ENCODE measurements at places on chromosomes 7 and 10. TPM values are rescaled to one million over a fixed set of nuclear protein-coding genes. Genes with fewer than 3 reads are reported as not detected.

DNA sequence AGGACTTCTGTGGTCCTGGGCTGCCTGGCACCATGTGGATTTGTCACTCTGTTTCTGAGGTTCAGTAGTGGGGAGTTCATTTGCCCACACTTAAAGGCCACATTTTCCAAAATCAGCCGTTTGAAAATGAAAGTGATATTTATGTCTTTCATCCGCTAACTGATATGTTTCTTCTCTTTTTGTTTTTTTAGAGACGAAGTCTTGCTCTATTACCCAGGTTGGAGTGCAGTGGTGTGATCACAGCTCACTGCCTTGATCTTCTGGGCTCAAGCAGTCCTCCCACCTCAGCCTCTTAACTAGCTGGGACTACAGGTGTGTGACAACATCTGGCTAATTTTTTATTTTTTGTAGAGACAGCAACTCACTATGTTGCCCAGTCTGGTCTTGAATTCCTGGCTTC, 58.6 kb downstream of the EBLN1 start:
- no peak for DNase-seq
- H3K27ac ChIP-seq, result no peak overlapping the region
- H3K4me3 ChIP-seq, result no peak overlapping the region
- H3K4me1 ChIP-seq, result no peaks in the 10 kb centered on the region
- no peaks in the 10 kb centered on the region for H3K27me3 ChIP-seq

- no peaks in the 10 kb centered on the region for H3K27me3 ChIP-seq
- H3K4me1 ChIP-seq, result no peaks in the 10 kb centered on the region
- no peak overlapping the region for H3K4me3 ChIP-seq
- no peak overlapping the region for H3K27ac ChIP-seq
- DNase-seq, result no peak
- H3K36me3 ChIP-seq, result no peaks in the 10 kb centered on the region
Measured at GRCh38 chr10:97590082-97590747, 694 bp downstream of the C10orf62 start.

- no peaks in the 10 kb centered on the region for H3K4me1 ChIP-seq
- H3K4me3 ChIP-seq, result no peak overlapping the region
- H3K36me3 ChIP-seq, result no peaks in the 10 kb centered on the region
- no peak overlapping the region for H3K27ac ChIP-seq
- no peak for DNase-seq
Measured at GRCh38 chr7:46385662-46386309, 464.7 kb upstream of the IGFBP3 start.

DNA sequence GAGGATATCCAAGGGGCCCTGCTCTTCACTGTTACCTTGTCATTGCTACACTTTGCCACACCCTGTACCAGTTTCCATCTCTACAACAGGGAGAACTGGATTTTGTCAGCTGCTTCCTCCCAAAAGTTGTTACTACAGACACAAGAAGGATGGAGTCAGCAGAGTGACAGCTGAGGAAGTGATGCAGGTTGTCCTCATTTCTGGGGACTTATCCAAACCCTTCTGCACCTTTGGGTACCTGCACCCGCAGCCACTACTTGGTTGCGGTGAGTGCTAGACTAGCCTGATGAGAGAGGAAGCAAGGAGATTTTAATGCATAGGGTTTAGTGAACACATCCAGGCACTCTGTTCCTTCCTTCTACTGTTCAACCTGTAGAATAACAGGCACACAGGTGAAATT, 281.0 kb downstream of the RPS24 start:
- no peak overlapping the region for H3K27ac ChIP-seq
- H3K4me1 ChIP-seq, result no peaks in the 10 kb centered on the region
- H3K4me3 ChIP-seq, result no peak overlapping the region
- H3K27me3 ChIP-seq, result no peaks in the 10 kb centered on the region

- peaks cover 7% of the 10 kb centered on the region for H3K4me1 ChIP-seq
- H3K27ac ChIP-seq, result peak overlapping the region; percentile 54
- no peak overlapping the region for H3K4me3 ChIP-seq
- H3K36me3 ChIP-seq, result no peaks in the 10 kb centered on the region
Measured at GRCh38 chr7:92809760-92810573, 26.4 kb downstream of the CDK6 start.

Gene ATG9B
- total RNA-seq, result 0.66 TPM

Gene MYO1G
- 3.6 TPM for total RNA-seq

DNA sequence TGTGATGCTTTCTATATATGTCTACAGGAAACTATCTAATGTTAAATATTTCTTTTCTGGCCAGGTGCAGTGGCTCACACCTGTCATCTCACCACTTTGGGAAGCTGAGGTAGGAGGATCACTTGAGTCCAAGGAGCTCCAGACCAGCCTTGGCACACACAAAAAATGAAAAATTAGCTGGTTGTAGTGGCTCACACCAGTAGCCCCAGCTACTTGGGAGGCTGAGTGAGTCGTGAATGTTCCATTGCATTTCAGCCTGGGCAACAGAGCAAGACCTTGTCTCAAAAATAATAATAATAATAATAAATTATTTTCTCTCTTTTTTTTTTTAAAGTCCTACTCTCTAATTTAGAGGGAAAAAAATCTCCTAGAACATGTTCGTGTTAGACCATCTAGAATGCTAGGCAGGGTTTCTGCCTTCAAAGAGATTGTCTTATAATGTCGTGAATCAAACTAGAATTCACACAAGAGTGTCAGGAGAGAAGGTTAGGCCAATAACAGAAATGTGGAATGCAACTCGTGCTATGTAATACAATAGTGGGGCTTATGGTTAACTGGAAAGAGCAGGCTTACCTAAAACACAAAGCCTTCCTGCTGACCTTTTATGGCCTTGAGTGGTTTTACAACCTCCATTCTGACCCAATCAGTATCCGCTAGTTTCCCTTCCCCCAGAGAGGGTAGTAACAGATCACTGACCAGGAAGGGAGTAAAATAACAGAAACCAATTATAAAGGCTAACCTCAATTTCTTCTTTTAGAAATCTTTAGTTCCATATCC, 46.3 kb downstream of the MYOF start:
- H3K4me1 ChIP-seq, result no peaks in the 10 kb centered on the region
- H3K27ac ChIP-seq, result peak overlapping the region; percentile 85
- H3K27me3 ChIP-seq, result no peaks in the 10 kb centered on the region
- DNase-seq, result no peak
- no peak overlapping the region for H3K4me3 ChIP-seq
- no peaks in the 10 kb centered on the region for H3K36me3 ChIP-seq

DNA sequence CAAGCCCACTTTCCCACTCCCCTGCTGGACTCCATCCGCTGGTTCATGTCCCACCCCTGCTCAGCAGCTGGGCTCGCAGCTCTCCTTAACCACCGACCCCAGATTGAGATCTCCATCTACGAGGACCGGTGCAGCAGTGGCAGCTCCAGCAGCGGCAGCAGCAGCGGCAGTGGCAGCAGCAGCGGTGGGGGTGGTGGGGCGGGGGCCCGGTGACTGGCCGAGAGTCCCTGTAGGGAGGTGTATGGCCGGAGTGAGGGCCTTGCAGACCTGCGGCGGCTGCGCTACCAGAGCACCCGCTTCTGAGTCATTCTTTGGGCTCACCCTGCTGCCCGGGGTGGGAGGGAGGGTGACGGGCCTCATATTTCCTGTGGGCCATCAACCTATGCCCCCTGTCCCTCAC, 15.8 kb downstream of the GOLGA7B start:
- no peaks in the 10 kb centered on the region for H3K4me1 ChIP-seq
- no peaks in the 10 kb centered on the region for H3K36me3 ChIP-seq
- no peak for DNase-seq
- H3K27ac ChIP-seq, result no peak overlapping the region

DNA sequence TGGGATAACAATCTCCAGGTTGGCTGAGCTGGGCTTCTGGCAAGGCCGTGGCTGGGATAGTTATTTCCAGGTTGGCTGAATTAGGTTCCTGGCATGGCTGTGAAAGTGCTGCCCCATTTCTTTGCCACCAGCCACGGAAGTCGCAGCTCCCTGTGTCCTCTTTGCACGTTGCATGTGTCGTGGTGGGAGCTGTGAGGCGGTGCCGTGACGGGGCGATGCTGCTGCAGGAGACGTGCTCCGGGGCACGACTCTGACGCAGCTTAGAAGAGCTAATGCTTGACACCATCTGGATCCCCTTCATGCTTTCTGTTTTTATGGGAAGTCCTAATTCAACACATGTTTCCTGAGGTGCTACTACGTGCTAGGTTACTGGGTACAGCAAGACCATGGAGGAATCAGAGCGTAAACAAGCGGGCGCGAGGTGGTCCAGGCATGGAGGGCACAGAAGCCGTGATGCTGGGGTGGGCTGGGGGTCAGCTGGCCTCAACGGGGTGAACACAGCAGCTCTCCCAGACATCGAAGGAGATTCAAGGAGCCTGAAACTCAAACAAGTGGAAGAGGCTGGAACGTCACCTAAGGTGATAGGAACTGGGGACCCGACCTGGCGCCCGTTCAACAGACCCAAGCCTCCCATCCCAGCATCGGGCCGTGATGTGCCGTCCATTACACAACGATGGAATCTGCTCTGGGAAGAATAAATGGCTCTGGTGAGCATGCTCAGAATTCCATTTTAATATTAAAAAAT, 407.1 kb downstream of the DNAJB6 start:
- no peak for DNase-seq
- H3K4me3 ChIP-seq, result no peak overlapping the region
- H3K4me1 ChIP-seq, result no peaks in the 10 kb centered on the region
- no peaks in the 10 kb centered on the region for H3K27me3 ChIP-seq
- no peak overlapping the region for H3K27ac ChIP-seq

DNA sequence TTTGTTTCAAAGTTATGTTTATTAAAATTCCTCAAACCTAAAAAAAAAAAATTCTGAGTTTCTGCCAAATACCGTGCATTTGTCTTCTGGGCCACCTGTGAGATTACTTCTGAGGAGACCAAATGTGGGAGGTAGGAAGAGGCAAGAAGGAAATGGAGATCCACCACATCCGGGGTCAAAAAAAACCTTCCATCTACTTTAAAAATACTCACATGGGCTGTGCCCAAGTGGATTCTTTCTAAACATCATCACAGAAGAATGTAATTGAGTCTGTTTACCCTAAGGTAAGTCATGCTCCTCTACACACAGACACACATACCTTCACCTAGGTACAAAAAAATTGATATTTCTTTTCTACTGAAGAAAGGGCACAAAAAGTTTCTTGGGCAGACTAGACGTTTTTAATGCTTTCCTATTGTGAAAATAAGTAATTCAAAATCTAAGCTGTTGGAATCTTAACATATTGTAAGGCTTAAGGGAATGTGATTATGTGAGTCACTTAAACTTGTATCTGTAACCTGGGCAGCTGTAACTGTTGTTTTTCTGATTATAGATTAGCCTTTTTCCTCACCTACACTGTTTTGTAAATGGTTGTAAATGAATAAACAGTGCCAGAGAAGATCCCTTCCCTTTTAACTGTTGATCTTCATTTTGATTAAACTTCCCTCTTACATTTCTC, 19.1 kb upstream of the SPOCK2 start:
- H3K27me3 ChIP-seq, result no peaks in the 10 kb centered on the region
- DNase-seq, result no peak
- no peaks in the 10 kb centered on the region for H3K36me3 ChIP-seq
- H3K4me1 ChIP-seq, result no peaks in the 10 kb centered on the region
- no peak overlapping the region for H3K4me3 ChIP-seq

- H3K27ac ChIP-seq, result no peak overlapping the region
- H3K4me1 ChIP-seq, result no peaks in the 10 kb centered on the region
- DNase-seq, result no peak
- H3K27me3 ChIP-seq, result no peaks in the 10 kb centered on the region
- no peaks in the 10 kb centered on the region for H3K36me3 ChIP-seq
Measured at GRCh38 chr7:92968502-92968901, 132.1 kb upstream of the CDK6 start.

DNA sequence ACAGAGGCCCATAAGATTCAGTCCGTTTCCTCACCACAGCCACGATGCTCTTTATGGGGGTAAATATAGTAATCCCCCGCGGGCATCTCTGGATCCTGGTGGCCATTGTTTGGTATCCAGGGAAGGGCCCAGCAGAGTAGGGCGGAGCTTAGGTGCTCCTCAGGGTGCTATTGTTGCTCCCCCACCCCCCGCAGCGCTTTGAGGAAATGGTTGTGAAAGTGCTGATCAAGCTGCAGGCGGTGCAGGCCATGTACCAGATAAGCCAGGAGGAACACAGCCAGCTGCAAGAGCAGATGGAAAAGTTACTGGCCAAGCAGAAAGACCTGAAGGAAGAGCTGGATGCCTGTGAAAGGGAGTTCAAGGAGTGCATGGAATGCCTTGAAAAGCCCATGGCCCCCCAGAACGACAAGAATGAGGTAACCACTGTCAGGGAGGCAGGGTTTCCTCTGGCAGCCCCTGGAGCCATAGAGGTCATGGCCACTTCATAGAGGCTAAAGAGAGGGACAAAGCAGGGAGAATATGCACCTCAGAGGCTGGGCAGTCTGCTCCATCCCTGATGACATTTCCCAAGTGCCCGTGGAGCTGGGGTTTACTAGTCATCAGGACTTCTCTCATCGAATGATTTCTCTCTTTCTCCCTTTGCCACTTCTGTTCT, 17.6 kb upstream of the FLNC start:
- no peak overlapping the region for H3K4me3 ChIP-seq
- H3K36me3 ChIP-seq, result no peaks in the 10 kb centered on the region
- no peaks in the 10 kb centered on the region for H3K27me3 ChIP-seq
- H3K4me1 ChIP-seq, result no peaks in the 10 kb centered on the region
- no peak overlapping the region for H3K27ac ChIP-seq
- no peak for DNase-seq

- DNase-seq, result no peak
- no peaks in the 10 kb centered on the region for H3K36me3 ChIP-seq
- H3K4me3 ChIP-seq, result no peak overlapping the region
Measured at GRCh38 chr10:126063353-126063791, 167.0 kb downstream of the FANK1 start.

- no peaks in the 10 kb centered on the region for H3K27me3 ChIP-seq
- H3K36me3 ChIP-seq, result no peaks in the 10 kb centered on the region
- DNase-seq, result no peak
- no peak overlapping the region for H3K27ac ChIP-seq
Measured at GRCh38 chr10:75291805-75292204, 56.0 kb upstream of the COMTD1 start.

GRCh38 chr10:128854963-128855362, 612.1 kb upstream of the MGMT start:
- H3K4me1 ChIP-seq, result no peaks in the 10 kb centered on the region
- peak; percentile 75 for DNase-seq
- H3K4me3 ChIP-seq, result no peak overlapping the region
- no peaks in the 10 kb centered on the region for H3K36me3 ChIP-seq

Gene CHST3
- total RNA-seq, result 3.4 TPM

DNA sequence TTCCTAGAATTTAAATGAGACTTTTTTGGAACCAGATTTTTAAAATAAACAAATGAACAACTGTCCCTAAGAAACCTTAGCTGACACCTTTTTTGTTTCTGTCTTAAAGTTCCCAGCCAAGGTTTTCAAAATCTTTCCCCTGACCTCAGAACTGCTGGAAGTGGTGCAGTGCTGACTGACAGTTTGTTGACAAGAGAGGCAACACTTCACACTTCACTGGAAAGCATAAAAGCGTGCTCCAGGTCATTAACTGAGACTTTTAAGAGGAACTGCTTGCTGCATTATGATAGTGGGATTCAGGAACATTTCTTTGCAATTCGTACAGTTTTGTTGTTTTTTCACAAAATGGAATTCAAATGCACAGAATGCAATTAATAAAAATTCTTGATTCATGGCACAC, 36.2 kb downstream of the SYPL1 start:
- H3K4me1 ChIP-seq, result peaks cover 15% of the 10 kb centered on the region
- H3K36me3 ChIP-seq, result no peaks in the 10 kb centered on the region
- no peaks in the 10 kb centered on the region for H3K27me3 ChIP-seq
- DNase-seq, result no peak
- no peak overlapping the region for H3K27ac ChIP-seq

GRCh38 chr7:39493934-39494333, 72.3 kb upstream of the YAE1 start:
- H3K27me3 ChIP-seq, result no peaks in the 10 kb centered on the region
- H3K4me3 ChIP-seq, result no peak overlapping the region
- no peaks in the 10 kb centered on the region for H3K4me1 ChIP-seq
- no peaks in the 10 kb centered on the region for H3K36me3 ChIP-seq
- DNase-seq, result no peak

Data from colonic mucosa (tissue), 4 donors.